ENCODE measurements at places on chromosomes 6 and 20. TPM values are rescaled to one million over a fixed set of nuclear protein-coding genes. Genes with fewer than 3 reads are reported as not detected.

C6orf15 gene
- not detected for total RNA-seq

FAM217A gene
- total RNA-seq: not detected

SLC22A16 gene
- not detected for total RNA-seq

FKBP5 gene
- 90.6 TPM for total RNA-seq

BTNL2 gene
- not detected for total RNA-seq

PLCB1 gene
- total RNA-seq: 3.6 TPM

NKAIN4 gene
- total RNA-seq: not detected

AFDN gene
- 14.1 TPM for total RNA-seq

MARCKS gene
- 0.47 TPM for total RNA-seq

CD40 gene
- 3.3 TPM for total RNA-seq

PTK6 gene
- total RNA-seq: 0.18 TPM

PI16 gene
- total RNA-seq: not detected

TCP11 gene
- total RNA-seq: not detected

CCND3 gene
- 457 TPM for total RNA-seq

KCNK15 gene
- 0.29 TPM for total RNA-seq

NKAPL gene
- not detected for total RNA-seq

ARHGAP40 gene
- total RNA-seq: not detected

GJA1 gene
- 0.09 TPM for total RNA-seq

CLPSL2 gene
- total RNA-seq: not detected

PROKR2 gene
- not detected for total RNA-seq

DEFB132 gene
- not detected for total RNA-seq

CDK19 gene
- total RNA-seq: 11.8 TPM

SYNDIG1 gene
- total RNA-seq: not detected

CAP2 gene
- not detected for total RNA-seq

ZC2HC1B gene
- not detected for total RNA-seq

SLC22A23 gene
- total RNA-seq: 0.16 TPM

CDSN gene
- total RNA-seq: not detected

ECHDC1 gene
- total RNA-seq: 51.1 TPM

SEMG1 gene
- total RNA-seq: not detected

NRSN1 gene
- total RNA-seq: not detected

MCCD1 gene
- total RNA-seq: not detected

ELOVL2 gene
- total RNA-seq: not detected

MEI4 gene
- total RNA-seq: not detected

PPIL6 gene
- total RNA-seq: 0.38 TPM

SLPI gene
- not detected for total RNA-seq

PTCRA gene
- total RNA-seq: not detected

NKX2-4 gene
- not detected for total RNA-seq

SLC17A4 gene
- not detected for total RNA-seq

CDH26 gene
- total RNA-seq: 1.0 TPM

FNDC1 gene
- total RNA-seq: not detected

ULBP3 gene
- total RNA-seq: 0.47 TPM

SLC52A3 gene
- total RNA-seq: not detected

KIF6 gene
- total RNA-seq: 0.13 TPM

ZNF512B gene
- total RNA-seq: 7.5 TPM

MAPK13 gene
- 60.9 TPM for total RNA-seq

ATP6V1G2 gene
- 0.86 TPM for total RNA-seq

ZC3H12D gene
- total RNA-seq: 37.7 TPM

C6orf132 gene
- total RNA-seq: 0.13 TPM

OR2H1 gene
- not detected for total RNA-seq

SLC12A5 gene
- not detected for total RNA-seq

CPNE1 gene
- 308 TPM for total RNA-seq

TBC1D22B gene
- total RNA-seq: 12.3 TPM

APCDD1L gene
- not detected for total RNA-seq
